ENCODE measurements at places on chromosomes 5 and 9. TPM values are rescaled to one million over a fixed set of nuclear protein-coding genes. Genes with fewer than 3 reads are reported as not detected.

DNA sequence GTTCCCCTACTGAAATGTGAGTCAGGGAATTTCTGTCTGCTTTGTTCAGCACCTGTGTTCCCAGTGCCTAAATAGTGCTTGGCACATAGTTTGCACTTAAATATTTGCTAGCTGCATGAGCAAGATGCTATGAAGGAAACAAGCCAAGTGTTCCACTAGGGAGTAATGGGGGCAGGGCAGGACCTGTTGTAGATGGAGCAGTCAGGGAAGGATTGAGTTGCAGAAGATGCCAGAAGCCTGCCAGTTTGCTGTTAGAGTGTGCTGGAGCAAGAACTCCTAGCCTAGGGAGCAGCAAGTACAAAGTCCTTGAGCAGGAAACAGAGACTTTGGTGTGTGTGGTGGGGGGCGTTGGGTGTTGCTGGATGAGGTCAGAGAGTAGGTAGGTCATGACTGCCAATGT, 87.5 kb downstream of the DAB2IP start:
- no peak for DNase-seq

GRCh38 chr5:136037001-136037705, 8.4 kb downstream of the TGFBI start:
- DNase-seq = peak; percentile 48

DNA sequence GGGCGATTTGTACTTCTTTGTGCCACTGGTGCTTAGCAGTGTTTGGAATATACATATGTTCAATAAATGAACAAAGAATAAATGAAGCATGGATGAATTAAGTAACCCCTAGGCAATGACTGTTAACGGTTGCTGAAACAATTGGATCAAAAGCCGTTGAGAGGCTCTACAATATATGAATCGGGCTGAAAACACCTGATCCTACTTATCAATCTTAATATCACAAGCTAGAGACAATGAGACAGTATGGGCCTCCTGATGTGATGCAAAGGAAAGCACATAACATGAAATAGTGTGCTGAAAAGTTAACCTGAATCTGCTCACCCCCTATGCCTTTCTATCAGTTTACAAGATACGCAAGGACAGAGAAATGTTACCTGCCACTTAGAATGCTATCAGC, 410.3 kb upstream of the RGMB start:
- DNase-seq = no peak

- DNase-seq = no peak
These were observed 8.6 kb downstream of the GBGT1 start for GRCh38 chr9:133155156-133155555.

- no peak for DNase-seq
These were observed 11.5 kb downstream of the SFXN1 start for GRCh38 chr5:175489693-175490443.

ITK gene
- 1.6 TPM for total RNA-seq

THBS4 gene
- total RNA-seq = 3.6 TPM

TSSK1B gene
- total RNA-seq = 0.42 TPM

STC2 gene
- total RNA-seq = 5.4 TPM

- no peak for DNase-seq
These were observed 706.6 kb downstream of the EFNA5 start for GRCh38 chr5:106964132-106964531.

GRCh38 chr9:127812936-127813675, 10.4 kb downstream of the FPGS start:
- no peak for DNase-seq

GRCh38 chr5:167664222-167664804, 627.1 kb upstream of the WWC1 start:
- DNase-seq = no peak

IFNA1 gene
- total RNA-seq = not detected

DNA sequence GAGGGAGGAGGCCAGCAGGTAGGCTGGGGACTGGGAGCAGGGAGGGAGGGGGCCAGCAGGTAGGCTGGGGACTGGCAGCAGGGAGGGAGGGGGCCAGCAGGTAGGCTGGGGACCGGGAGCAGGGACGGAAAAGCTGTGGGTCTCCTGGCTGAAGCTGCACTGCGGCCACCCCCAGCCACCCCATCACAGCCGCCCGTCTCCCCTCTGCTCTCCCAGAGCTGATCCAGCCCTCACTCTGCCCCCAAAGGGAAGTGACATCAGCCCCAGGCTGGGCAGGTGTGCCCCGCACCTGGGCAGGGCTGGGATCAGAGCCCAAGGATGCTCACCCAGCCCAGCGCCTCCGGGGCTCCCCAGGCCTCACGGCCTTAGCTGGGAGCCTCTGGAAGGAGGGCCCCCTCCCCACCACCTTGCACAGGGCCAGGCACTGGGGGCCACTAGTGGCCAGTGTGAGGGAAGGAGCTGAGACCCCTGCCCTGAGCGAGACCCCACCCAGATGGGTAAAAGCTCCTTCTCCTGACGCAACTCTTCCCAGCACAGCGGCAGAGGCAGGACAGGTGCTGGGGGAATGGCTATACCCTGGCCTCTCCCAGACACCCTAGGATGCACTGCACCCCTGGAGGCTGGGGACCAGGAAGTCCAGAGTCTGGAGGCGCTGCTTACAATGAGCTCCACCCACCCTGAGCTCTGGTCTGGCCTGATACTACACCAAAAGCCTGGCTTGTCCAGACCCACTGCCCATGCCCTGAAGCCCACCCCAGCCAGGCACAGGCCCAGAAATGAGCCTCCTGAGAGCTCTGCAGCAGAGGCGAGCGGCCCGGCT, 11.6 kb downstream of the AGPAT2 start:
- no peak for DNase-seq

GRCh38 chr9:92669527-92669889, 423 bp downstream of the IPPK start:
- peak; percentile 83 for DNase-seq

GRCh38 chr9:117682955-117683710, 21.1 kb upstream of the TLR4 start:
- no peak for DNase-seq

DNA sequence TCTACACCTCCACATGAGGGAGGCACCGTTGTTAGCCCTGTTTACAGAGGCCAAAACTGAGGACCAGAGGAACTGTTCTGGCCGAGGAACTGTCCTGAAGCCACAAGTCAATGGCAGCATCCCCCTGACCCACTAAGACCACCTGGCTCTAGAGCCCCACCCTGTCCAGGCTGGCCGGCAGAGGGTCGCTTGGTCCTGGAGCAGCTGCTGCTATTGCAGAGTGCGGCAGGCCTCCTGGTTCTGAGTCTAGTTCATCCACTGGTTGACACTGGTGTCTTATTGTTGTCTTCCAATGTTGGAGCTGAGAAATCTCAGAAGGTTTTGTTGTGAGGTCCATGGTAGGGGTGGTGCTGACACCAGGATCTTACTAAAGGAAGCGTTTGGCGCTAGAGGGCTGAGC, 26.6 kb upstream of the ANGPTL2 start:
- no peak for DNase-seq

GRCh38 chr5:154196955-154197652, 6.6 kb downstream of the GALNT10 start:
- no peak for DNase-seq

- DNase-seq = peak; percentile 66
These were observed 61.3 kb downstream of the DROSHA start for GRCh38 chr5:31470608-31471007.

- DNase-seq = peak; percentile 40
These were observed 18.8 kb downstream of the BICD2 start for GRCh38 chr9:92745881-92746280.

INSL6 gene
- not detected for total RNA-seq

FCN1 gene
- 0.42 TPM for total RNA-seq

RMRP gene
- total RNA-seq = 8,080 TPM

- peak; percentile 66 for DNase-seq
These were observed 404.7 kb upstream of the TRPC7 start for GRCh38 chr5:136769900-136770684.

- no peak for DNase-seq
These were observed 88.0 kb downstream of the CDKN2A start for GRCh38 chr9:21906213-21906612.

DNA sequence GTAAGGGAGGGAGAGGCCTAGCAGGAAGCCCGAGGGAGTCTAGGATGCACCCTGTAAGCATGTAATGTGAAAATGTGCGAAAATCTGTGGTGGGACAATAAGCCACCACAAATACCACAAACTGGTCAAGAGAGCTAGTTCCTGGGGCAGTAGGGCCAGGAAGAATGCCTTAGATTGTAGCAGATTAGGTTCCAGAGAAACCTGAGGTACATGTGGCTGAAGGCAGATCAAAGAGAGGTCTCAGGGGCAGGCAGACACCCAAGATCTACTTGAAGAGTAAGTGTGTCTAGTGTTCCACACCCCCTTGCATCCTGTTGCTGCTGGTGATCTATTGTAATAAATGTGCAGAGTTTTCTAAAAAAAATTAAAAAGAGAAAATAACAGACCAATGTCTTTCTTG, 1677.3 kb upstream of the CDH6 start:
- DNase-seq = no peak

- no peak for DNase-seq
These were observed 136.3 kb upstream of the SHB start for GRCh38 chr9:38205279-38205678.

ARL14EPL gene
- not detected for total RNA-seq

DNA sequence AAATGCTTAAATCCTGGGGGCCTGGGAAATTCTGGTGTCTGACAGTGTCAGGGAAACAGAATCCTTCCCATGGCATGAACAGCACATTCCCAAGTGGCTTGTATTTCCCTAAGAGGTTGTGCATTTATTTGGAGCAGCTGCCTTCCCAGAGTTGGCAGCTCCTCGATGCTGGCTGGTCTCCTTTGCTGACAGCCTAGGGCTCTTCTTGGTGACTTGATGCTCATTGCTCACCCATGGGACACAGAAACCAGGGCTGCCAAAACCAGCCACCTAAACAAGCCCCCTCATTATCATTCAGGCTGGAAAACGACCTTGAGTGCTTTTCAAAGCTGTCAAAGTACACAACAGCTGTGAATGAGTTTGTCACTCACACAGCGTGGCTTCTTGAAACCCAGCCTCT, 24.2 kb downstream of the ENHO start:
- no peak for DNase-seq

- no peak for DNase-seq
These were observed 411.4 kb upstream of the CD180 start for GRCh38 chr5:67607958-67608357.

PTGS1 gene
- 124 TPM for total RNA-seq

PCA3 gene
- total RNA-seq = 0.25 TPM

- no peak for DNase-seq
These were observed 118.6 kb upstream of the IRX4 start for GRCh38 chr5:2001300-2001699.

DNA sequence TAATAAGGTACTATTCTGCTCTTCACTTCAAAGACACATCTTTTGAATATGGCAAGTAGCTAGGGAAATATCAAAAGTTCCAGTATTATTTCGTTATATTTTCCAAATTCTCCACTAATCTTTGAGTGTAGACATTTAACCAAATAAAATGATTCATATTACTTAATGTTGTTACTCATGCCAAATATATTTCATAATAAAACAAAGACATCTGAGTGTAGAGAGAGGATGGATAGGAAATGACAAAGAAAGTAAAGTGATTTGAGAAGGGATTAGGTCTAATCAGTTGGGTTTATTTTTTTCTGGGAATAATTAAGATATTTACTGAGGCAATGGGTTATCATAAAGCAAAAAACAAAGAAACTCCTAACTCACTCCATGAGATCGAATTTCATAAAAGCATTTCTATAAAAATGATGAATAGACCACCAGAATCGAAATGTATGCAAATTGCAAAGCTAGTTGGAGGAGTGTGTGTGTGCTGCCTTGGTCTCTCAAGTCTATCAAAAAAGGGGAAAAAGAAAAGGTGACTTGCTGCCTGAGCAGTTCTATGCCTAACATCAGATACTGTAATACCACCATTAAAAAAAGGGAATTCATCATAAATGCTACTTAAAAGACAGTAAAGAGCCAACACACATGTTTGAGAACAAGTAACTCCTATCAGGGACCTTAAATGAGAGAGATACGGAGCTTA, 255.5 kb downstream of the PDE4D start:
- no peak for DNase-seq

DNA sequence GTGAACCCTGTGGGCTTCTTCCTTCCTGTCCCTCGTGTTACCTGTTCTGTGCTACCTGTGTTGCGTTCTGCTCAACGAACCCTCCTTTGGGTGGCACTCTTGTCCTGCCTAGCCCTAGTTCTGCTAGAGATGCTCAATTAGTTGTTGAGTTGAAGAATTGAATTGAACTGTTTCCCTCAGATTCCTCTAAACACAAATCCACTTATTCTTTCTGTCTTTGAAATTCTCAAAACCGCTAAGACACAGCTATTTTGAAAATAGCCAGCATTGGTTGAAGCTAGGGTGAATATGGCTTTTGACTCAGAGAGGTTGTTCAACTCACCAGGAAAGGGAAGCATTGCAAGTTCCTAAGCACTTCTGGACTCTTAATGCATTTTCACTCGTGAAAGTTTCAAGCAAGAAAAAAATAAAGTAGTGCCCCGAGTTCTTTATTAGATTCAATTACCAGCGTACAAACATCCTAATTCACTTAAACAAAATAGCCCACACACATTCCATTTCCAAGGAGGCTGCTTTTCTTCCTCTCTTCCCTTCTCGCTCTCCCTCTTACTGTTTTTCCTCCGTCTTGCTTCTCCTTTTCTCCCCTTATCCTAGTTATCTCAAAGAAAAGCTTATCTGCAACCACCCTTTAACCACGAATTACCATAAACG, 642 bp upstream of the ITGA1 start:
- DNase-seq = no peak

GRCh38 chr9:123727332-123727731, 202.6 kb downstream of the DENND1A start:
- no peak for DNase-seq

GRCh38 chr5:134637116-134637721, 4.6 kb upstream of the SAR1B start:
- no peak for DNase-seq

DNA sequence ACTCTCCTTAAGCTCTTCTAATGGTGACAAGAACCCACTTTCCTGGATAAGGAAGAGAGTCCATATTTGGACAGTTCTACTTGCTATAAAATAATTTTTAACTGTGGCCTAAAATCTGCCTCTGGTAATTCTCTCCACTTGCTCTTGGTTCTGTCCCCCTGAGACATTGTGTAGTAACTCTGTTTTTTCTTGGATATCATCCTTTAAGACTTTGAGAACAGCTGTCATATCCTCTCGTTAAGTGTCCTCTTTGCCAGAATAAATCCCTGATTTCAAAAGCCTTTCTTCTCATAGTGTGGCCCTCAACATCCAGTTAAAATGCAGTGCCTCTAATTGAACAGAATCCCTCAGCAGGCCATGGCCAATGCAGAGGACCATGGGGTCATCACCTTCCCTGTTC, 101.5 kb downstream of the ARHGEF28 start:
- DNase-seq = no peak

CCDC183 gene
- total RNA-seq = 1.9 TPM

Measured in suprapubic skin (tissue), 4 donors.